Cortex of kidney (tissue), 1 donor: ENCODE measurements at places on chromosomes 16 and 17.

GRCh38 chr17:65190467-65191097, 53.4 kb downstream of the RGS9 start:
- no peak for DNase-seq

- DNase-seq, result no peak
Measured at GRCh38 chr16:11104168-11105037, 151.6 kb downstream of the SOCS1 start.

DNA sequence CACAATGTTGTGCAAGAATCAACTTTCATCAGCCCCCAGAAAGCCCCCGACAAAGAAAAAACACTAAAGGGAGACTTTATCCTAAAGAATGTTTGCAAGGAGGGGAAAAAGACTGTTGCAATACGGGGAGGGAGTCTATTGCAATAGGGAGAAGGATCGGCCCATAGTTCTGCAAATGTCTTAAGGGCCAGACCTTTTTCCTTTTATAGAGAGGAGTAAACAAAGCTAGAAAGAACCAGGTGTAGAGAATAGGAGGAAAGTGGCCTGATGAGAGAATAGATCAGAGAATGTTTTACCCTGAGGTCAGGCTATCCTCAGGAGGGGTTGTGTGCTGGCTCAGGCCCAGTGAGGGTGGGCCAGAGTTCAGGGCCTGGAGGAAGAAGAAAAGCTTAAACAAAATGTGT, 8.7 kb upstream of the CAVIN1 start:
- no peak for DNase-seq

DNA sequence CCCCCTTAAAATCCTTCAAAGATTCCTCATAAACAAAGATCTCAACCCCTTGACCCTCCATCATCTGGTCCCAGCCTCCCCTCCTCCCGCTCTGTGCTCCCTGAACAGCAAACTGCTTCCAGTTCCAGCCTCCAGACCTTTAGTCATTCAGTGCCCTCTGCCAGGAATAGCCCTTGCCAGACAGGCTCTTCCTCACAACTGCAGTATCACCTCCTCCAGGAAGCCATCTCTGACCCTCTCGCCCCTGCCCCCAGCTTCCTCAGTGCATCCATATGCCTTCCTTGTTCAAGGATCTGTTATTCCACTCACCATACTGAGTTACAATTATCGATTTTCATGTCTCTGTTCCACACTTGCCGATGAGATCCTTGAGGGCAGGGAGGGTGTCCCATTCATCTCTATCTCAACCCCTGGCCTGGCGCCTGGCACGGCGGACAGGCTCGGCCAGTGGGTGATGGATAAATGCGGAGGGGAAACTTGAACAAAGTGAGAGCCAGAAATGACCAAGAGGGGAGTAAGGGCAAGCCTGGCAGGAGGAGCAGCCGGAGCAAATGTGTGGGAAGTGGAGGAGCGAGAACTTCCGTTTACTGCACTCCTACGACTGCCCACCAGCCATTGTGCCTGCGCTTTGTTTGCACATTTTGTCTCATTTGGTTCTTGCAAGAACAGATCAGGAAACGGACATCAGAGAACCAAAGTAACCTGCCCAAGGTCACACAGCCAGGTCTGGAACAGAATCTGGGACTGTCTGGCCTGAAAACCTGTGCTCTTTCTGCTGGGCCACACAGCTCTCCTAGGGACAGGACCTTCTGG, 2.0 kb upstream of the NXPH3 start:
- no peak for DNase-seq

- no peak for DNase-seq
Measured at GRCh38 chr16:14454391-14454790, 175.7 kb downstream of the PARN start.

- DNase-seq, result no peak
Measured at GRCh38 chr16:88402551-88403240, 19.9 kb downstream of the ZNF469 start.

DNA sequence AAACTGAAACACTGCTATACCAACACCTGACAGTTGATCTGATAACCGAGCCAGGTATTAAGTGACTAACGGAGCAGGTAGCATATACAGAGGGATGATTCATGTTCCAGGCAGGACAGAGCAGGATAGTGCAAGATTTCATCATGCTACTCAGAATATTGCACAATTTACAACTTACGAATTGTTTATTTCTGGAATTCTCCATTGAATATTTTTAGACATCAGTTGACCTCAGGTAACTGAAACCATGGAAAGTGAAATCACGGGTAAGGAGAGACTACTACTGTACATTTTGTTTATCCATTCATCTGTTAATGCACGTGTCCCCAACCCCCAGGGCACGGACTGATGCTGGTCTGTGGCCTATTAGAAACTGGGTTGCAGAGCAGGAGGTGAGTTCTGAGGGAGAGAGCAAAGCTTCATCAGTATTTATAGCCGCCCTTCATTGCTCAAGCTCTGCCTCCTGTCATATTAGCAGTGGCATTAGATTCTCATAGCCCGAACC, 14.5 kb upstream of the PPM1E start:
- DNase-seq, result no peak

- no peak for DNase-seq
Measured at GRCh38 chr16:66800856-66801255, 528 bp downstream of the TERB1 start.
